ENCODE measurements at places on chromosomes 6 and 20. TPM values are rescaled to one million over a fixed set of nuclear protein-coding genes. Genes with fewer than 3 reads are reported as not detected.

TMEM14B gene
- 56.0 TPM for total RNA-seq

SIGLEC1 gene
- total RNA-seq: 13.7 TPM

TRAPPC3L gene
- total RNA-seq: not detected

- peaks cover 19% of the 10 kb centered on the region for H3K4me1 ChIP-seq
- H3K27ac ChIP-seq: no peak overlapping the region
- H3K27me3 ChIP-seq: no peaks in the 10 kb centered on the region
- H3K36me3 ChIP-seq: no peaks in the 10 kb centered on the region
Observed at GRCh38 chr6:151021896-151022295, 156.4 kb downstream of the MTHFD1L start.

- no peaks in the 10 kb centered on the region for H3K36me3 ChIP-seq
- DNase-seq: no peak
- H3K4me1 ChIP-seq: peaks cover 9% of the 10 kb centered on the region
- no peak overlapping the region for H3K27ac ChIP-seq
- no peaks in the 10 kb centered on the region for H3K27me3 ChIP-seq
- H3K4me3 ChIP-seq: no peak overlapping the region
Observed at GRCh38 chr6:143052282-143052681, 8.4 kb upstream of the AIG1 start.

DNA sequence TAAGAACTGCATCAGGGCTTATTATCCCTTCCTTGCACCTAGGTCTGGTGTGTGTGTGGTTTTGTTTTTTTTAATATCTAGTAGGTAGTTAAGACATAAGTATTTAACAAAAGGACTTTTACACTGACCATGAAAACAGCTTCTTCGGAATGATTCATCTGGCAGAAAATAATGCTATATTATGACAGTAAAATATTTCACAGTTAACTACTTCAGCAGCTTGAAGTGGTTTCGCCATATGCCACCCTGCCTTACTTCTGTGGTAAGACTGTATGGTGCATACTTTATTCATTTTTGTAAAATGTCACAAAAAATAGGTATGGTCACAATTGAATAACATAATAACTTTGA, 858 bp upstream of the PTPRK start:
- peak overlapping the region; percentile 98 for H3K27ac ChIP-seq
- no peaks in the 10 kb centered on the region for H3K36me3 ChIP-seq
- no peaks in the 10 kb centered on the region for H3K27me3 ChIP-seq
- peaks cover 31% of the 10 kb centered on the region for H3K4me1 ChIP-seq
- H3K4me3 ChIP-seq: peak overlapping the region; percentile 90

DNA sequence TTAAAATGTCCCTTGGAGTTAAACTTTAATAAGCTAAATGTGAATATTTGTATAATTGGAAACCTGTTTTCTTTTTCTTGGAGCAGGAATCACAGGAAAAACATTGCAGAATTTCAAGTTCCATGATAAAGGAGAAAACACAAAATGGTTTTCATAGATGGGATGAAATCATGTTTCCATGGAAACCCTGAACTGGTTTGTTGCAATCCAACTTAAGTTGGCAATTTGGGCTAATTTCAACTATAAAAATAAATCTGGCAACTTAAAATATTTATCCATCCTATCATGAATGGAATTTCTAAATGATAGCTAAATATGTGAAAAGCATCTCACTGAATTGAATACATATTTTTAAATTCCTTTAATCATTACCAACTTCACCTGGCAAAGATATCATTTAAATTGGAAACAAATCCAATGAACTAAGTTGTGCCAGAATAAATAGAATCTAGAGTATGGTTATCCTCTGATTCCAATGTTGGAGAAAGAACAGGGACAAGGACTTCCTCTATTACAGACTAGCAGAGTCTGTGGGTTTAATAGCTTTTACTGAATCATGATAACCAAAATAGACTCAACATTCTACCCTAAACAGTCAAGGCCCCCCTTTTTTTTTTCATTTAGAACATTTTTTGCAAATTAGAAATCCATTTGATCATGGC, 33.2 kb downstream of the COL21A1 start:
- H3K4me3 ChIP-seq: no peak overlapping the region
- H3K36me3 ChIP-seq: no peaks in the 10 kb centered on the region

DNA sequence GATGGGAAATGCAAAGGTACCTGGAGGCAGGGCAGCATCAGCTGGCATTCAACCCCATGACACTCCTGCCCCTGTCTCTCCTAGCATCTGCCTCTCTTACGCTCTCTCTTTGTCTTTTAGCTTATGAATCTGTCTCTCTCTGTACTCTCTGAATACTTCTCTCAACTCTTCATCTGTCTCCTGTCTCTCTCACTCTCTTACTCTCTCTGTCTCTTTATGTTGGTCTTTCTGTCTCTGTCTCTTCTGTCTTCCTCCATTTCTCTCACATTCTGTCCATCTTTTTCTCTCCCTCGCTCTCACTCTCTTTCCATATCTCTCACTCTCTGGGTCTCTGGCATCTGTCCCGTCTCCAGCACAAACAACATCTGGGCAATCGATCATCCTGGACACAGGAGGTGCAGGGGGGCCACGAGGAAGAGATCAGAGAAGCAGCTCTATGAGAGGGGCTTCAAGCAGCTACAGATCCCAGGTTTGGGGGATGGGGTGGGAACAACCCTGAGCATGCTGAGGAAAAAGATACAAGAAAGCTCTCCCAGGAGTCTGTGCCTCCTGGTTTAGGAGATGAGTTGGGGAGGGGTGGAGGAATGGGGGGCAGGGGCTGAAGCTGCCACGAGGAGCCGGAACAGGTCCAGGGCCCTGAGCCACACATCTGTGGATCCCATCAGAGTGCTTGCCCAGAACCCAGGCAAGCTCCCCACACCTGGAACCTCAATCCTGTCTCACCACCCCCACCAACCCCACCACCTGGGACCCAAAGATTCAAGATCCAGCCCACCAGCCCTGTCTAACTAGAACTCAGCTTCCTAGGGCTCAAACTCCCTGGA, 2.4 kb downstream of the COL11A2 start:
- H3K27ac ChIP-seq: no peak overlapping the region
- no peak for DNase-seq
- peaks cover 26% of the 10 kb centered on the region for H3K4me1 ChIP-seq

DNA sequence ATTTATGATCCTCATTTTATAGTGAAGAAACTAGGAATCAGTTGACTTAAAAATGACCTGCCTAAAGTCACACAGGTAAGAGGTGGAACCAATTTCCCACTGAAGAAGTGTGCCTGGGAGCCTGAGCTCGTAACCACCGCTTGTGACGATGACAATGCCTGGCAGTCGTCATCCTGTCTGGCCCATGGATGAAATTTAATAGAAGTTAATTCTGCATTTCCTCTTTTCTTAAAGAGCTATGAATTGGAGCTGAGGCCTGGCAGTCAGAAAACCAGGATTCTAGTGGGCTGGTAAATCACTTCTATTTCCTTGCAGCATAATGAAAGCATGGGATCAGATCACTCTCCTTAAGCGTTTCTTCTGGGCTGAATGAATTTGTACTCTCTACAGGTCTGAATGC, 200.0 kb upstream of the SGK1 start:
- H3K27ac ChIP-seq: peak overlapping the region; percentile 52
- no peaks in the 10 kb centered on the region for H3K36me3 ChIP-seq
- no peaks in the 10 kb centered on the region for H3K27me3 ChIP-seq
- DNase-seq: no peak
- no peak overlapping the region for H3K4me3 ChIP-seq

Data from esophagus muscularis mucosa (tissue), 4 donors.